Keratinocyte (primary cell): ENCODE measurements at places on chromosomes 16 and 17. TPM values are rescaled to one million over a fixed set of nuclear protein-coding genes. Genes with fewer than 3 reads are reported as not detected.

DNA sequence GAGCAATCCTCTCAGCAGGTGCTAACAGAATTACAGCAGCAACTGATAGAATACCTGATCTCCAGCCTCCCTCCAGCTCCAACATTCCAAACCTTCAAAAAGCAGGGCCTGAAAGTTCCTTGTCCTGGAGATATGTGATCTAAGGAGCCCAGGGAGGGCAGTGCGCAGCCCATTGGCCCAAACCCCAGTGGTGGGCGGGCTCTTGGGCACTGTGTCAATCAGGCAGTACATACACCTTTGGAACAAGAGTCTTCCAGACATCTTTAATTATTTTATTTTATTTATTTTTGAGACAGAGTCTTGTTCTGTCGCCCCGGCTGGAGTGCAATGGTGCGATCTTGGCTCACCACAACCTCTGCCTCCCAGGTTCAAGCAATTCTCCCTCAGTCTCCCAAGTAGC lies 24.2 kb downstream of the SLC12A3 start:
- H3K27me3 ChIP-seq, result no peaks in the 10 kb centered on the region
- DNase-seq, result no peak
- H3K4me1 ChIP-seq, result no peaks in the 10 kb centered on the region
- no peak overlapping the region for H3K4me3 ChIP-seq
- H3K36me3 ChIP-seq, result no peaks in the 10 kb centered on the region

Gene EARS2
- polyA plus RNA-seq, result 32.7 to 44.6 TPM (median 39.5 TPM) in 3 replicates

- H3K27me3 ChIP-seq, result peaks cover 14% of the 10 kb centered on the region
- H3K36me3 ChIP-seq, result no peaks in the 10 kb centered on the region
- no peak overlapping the region for H3K27ac ChIP-seq
- DNase-seq, result no peak
Measured at GRCh38 chr17:6779411-6779810, 3.4 kb downstream of the FBXO39 start.

Gene NLRC5
- polyA plus RNA-seq, result 7.7 to 10.7 TPM (median 7.8 TPM) in 3 replicates
